Endodermal cell (in vitro differentiated cells): ENCODE measurements at places on chromosomes 3 and 15.

DNA sequence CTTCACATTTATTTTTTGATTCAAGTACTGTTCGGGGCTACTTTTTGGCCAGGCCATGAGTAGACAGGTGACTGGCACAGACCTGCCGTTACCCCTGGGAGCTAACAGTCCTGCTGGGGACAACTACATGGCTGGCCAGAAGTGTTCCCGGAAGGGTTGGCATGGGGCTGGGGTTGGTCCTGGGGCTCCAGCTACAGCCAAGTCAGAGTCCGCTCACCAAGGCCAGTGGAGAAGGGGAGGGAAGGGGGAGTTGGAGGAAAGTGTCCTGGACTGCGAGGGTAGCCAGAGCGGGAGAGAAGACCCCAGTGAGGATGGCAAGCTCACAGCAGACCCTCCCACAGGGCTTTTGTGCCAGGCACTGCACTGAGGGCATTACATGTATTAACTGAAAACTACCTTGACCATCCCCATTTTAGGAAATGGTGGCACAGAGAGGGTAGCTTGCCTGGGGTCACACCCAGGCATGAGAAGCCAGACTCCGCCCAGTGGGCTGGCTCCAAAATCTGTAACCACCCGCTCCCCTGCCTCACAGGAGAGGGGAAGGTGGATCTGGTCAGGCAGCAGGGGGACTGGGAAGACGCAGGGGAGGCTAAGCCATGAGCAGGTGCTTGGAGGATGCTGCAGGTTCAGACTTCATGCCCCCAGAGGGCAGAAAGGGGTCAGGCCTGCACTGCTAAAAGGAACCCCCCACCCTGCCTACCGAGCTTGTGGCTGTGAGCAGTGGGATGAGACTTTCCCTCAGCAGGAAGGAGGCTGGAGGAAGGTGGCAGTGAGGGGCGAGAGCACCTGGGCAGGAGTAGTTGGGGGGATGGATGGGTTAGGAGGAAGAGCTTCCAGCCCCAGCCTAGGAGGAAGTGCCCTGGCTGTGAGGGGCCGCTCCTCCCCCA is 38.3 kb upstream of the ESYT3 start:
- peak; percentile 45 for DNase-seq

DNA sequence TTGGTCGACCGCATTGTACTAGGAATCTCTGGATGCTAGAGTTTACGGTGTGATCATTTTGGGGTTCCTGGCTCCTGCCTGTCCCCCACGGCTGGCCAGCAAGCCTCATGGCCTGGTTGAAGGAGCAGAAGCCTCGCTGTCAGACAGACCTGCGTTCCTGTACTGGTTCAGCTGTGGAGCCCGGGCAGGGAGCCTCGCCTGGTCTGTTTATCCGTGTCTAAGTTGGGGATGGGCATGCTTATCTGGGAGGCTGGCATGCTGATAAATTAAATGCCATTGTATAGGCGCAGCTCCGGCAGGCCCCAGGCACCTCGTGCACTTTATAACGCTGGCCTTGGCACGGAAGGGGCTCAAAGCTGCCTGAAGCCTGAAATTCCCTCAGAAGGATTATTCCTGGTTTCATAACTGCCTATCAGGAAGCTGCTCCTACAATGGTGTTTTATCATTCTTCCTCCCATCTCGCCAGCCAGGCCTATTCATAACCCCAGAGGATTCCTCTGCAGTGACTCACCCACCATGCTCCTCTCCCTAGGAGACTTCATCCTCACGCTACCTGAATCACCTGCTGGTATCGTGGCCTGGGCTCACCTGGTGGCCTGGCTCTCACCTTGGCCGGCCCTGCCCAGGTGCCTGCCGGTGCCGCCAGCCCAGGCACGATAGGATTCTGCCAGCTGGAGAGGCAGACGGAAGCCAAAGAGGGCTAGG is 110.9 kb downstream of the ASB7 start:
- DNase-seq = peak; percentile 74

GRCh38 chr3:74693251-74693650 is 78.8 kb upstream of the CNTN3 start:
- DNase-seq = no peak

- peak; percentile 15 for DNase-seq
Measured at GRCh38 chr3:10558736-10559135, 53.4 kb upstream of the ATP2B2 start.

GRCh38 chr15:29046977-29047376 is 161.2 kb downstream of the APBA2 start:
- DNase-seq = no peak

- no peak for DNase-seq
Measured at GRCh38 chr15:28901587-28901980, 15.8 kb downstream of the APBA2 start.

DNA sequence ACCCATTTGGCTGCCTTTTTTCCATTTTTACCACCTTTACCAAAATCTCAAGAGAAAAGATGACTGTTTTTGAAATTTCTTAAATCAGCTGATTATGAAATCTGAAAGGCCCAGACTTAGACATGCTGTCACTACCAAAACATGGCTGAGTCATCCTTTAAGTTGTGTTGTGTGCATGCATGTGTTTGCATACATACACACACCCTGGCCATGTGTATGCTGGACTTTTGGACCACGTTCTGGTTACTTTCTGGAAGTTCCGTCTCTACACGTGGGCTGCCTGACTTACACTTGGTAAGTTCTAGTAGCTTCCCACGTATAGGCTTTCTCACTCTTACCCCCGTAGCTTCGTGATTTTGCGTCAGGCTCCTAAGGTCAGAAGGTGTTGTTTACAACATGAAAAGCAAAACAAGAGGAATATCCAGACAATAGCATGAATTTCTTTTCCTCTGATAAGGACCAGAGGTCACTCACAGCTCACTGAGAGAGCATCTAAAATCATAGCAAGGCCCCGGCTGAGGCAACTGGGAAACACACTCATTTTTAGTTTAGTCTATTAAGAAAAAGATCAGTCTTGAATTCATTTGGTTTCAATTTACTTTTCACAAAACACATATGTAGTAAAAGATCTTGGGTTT is 62.4 kb downstream of the COL8A1 start:
- no peak for DNase-seq

GRCh38 chr15:100873029-100873677 is 6.5 kb upstream of the ALDH1A3 start:
- peak; percentile 84 for DNase-seq

DNA sequence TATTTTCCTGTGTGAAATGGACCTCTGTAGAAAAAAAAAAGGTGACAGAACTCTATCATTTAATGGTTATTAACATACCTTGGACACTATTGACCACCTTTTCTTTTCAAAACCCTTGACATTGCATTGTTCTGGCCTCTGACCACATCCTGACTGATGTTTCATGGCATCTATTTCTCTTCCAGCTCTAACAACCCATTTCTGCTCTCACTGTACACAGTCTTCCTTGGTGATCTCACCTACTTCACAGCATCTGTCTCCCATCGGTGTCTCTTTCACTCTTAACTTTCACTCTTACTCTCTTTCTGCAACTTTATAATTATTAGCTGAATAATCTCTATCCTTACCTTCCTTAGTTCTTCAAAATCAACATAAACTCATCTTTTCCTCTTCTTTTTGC is 217.4 kb upstream of the CD96 start:
- no peak for DNase-seq

DNA sequence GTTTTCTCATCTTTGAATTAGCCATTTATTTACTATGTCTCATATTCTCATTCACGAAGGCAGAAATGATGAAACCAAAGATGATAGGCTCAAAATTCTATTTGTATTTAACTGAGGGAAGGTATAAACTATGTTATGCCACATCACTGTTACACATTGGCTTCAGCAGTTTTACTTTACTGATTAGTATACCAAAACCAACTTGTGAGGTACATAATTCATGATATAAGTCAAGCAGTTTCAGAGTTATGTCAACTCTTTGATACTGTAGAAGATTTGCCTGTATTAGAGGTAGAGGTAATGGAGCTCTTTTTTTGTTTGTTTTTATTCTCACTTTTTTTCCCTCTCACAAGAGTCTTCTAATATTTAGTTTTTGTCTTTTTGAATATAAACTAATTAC is 22.9 kb downstream of the CHMP2B start:
- DNase-seq = no peak

GRCh38 chr15:71411538-71412482 is 296.5 kb downstream of the THSD4 start:
- no peak for DNase-seq

- DNase-seq = no peak
Measured at GRCh38 chr15:60933900-60934885, 294.9 kb downstream of the RORA start.
